ENCODE measurements at places on chromosomes 11 and 22. TPM values are rescaled to one million over a fixed set of nuclear protein-coding genes. Genes with fewer than 3 reads are reported as not detected.

MS4A14 gene
- not detected for total RNA-seq

LARGE2 gene
- total RNA-seq, result 25.0 TPM

PKDREJ gene
- not detected for total RNA-seq

DLG2 gene
- total RNA-seq, result 0.19 TPM

CTSF gene
- total RNA-seq, result 4.6 TPM

UCP2 gene
- 39.6 TPM for total RNA-seq

HORMAD2 gene
- not detected for total RNA-seq

GRM5 gene
- total RNA-seq, result not detected

NXPE4 gene
- not detected for total RNA-seq

KRTAP5-2 gene
- not detected for total RNA-seq

USP35 gene
- total RNA-seq, result 4.6 TPM

APOA5 gene
- total RNA-seq, result not detected

SCUBE1 gene
- total RNA-seq, result not detected

NLRP14 gene
- 0.07 TPM for total RNA-seq

ENTHD1 gene
- not detected for total RNA-seq

FGF19 gene
- not detected for total RNA-seq

FOLR3 gene
- total RNA-seq, result not detected

GGT5 gene
- total RNA-seq, result 1.9 TPM

KDM4D gene
- 1.3 TPM for total RNA-seq

MUC6 gene
- total RNA-seq, result not detected

HINFP gene
- total RNA-seq, result 5.2 TPM
